Hepatic stellate cell (primary cell): ENCODE measurements at places on chromosomes 6 and 20.

GRCh38 chr6:154506582-154506981, 3.9 kb downstream of the CNKSR3 start:
- no peak for DNase-seq

- DNase-seq = no peak
Observed at GRCh38 chr20:5410470-5410869, 93.7 kb upstream of the PROKR2 start.

- DNase-seq = peak; percentile 76
Observed at GRCh38 chr6:3324262-3324942, 65.7 kb downstream of the PSMG4 start.

DNA sequence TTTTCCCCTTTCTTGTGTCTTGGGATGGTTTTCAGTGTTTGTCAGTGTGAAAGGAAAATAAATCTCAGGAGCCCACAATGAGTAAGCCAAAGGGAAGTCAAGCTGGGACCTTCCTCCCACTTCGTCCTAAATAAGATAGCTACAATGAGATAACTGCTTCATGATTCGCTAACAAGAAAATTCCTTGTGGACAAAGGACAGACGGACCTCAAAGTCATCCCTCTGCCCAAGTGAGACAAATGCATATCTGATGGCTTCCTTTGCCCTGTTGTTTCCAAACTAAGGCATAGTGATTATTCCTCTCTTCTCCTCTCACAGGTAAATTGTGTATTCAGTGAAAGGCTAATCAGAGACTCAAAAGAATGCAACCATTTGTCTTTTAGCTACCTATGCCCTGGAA, 26.1 kb upstream of the ADTRP start:
- DNase-seq = peak; percentile 14

- no peak for DNase-seq
Observed at GRCh38 chr6:151008425-151008824, 142.9 kb downstream of the MTHFD1L start.

GRCh38 chr6:142935553-142936517, 9.1 kb downstream of the HIVEP2 start:
- no peak for DNase-seq

DNA sequence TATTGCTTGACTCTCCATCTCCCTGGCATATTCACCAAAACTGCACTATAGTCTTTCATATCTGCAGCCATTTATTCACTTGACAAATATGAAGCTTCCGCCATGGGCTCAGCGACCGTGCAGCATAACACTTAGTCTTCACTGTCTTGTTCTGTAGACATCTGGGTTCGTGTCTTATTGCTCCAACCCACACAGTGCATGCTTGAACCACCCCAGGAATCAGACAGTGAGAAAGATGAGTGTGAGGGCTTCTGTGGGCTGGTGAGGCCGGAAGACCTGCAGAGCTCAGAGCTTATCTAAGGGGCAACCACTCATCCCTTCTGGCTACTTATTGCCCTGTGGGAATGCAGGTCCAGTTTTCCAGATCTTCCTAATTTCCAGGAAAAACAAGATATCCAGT, 19.9 kb upstream of the FAM50B start:
- DNase-seq = no peak

DNA sequence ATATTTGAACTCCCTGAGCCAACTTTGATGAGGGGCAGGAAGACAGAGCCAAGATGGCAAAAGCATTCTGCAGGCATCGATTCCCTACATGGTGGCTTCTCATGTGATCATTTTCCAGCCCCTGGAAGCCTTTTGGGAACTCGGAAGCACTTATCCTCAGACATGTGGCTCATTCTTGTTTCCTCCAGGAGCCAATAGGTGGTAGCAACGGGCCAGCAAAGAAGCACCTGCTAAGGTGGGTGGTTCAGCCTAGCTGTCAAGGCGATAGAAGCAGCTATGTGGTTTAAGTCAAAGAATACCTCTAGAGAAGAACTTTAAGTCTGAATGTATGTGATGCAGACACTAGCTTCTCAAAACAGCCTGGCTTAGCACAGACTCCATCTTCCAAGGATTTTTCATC, 64.9 kb upstream of the PAX1 start:
- no peak for DNase-seq

- no peak for DNase-seq
Observed at GRCh38 chr6:56581296-56581925, 61.3 kb downstream of the DST start.

DNA sequence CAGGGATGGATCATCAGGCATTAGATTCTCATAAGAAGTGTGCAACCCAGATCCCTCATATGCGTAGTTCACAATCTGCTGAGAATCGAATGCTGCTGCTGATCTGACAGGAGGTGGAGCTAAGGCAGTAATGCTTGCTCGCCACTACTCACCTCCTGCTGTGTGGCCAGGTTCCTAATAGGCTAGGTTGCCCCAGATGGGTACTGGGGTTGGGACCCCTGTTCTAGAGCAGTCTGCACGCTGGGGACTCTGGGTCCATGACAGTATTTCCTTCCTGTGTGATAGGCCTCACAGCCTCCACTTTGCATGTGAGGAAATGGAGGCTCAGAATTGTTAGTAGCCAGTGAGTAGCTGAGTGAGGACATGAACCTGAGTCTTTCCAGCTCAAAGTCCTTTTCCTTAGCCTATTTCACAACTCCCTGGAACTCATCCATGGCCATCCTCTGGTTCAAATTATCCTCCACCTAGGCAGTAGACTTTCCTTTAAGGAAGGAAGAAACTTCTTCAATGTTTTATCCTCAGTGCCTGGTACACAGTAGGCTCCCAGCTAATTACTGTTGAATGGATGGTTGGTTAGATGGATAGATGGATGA, 117.2 kb downstream of the SYCP2 start:
- DNase-seq = no peak

GRCh38 chr6:33665957-33666356, 44.8 kb downstream of the ITPR3 start:
- DNase-seq = no peak

- no peak for DNase-seq
Observed at GRCh38 chr20:59802018-59802417, 131.4 kb downstream of the SYCP2 start.

GRCh38 chr6:170048615-170049256, 242.1 kb downstream of the DLL1 start:
- DNase-seq = no peak

DNA sequence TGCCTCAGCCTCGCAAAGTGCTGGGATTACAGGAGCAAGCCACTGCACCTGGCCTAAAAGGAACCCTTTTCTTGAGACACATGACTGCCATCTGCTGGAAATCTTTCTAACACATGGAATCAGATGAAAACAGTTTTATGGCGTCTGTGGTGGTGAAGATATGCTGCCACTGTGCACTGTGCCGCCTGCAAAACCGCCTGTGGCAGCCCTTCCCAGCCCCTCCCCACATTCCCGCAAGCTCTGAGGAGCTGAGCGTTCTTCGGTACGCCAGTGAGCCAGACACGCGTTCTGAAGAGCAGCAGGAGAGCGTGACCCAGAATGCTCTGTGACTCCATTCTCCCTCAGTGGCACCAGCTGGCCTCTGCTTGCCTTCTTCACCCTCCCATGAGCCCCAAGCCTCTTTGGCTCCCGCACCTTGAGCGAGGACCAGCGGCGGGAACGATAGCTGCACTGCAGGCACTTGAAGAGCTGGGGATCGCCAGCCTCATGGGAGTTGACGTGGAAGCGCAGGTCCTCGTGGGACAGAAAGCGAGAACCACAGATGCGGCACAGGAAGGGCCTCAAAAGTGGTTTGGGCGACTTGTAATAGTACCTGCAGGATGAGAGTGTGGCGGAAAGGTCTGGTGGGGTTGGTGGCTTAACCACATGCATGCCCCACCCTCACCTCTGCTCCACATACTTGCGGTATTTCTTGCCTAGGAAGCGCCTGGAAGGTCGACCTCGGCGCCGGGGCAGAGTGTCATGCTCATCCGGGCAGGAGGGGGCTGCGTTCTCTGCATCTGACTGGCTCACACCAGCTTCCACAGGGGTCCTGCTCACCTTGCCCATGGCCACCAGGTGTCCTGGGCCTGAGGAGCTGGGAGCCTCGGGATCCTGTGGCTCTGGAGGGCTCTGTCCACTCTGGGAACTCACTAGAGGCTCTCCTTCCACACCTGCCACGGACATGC, 8.7 kb downstream of the ZNF335 start:
- DNase-seq = no peak
